Lung (tissue), 17 donors: ENCODE measurements at places on chromosomes 2 and 18. TPM values are rescaled to one million over a fixed set of nuclear protein-coding genes. Genes with fewer than 3 reads are reported as not detected.

GRCh38 chr2:230575642-230576324, 136.9 kb upstream of the CAB39 start:
- H3K27me3 ChIP-seq: no peaks in the 10 kb centered on the region
- H3K4me3 ChIP-seq: no peak overlapping the region
- H3K36me3 ChIP-seq: no peaks in the 10 kb centered on the region

DNA sequence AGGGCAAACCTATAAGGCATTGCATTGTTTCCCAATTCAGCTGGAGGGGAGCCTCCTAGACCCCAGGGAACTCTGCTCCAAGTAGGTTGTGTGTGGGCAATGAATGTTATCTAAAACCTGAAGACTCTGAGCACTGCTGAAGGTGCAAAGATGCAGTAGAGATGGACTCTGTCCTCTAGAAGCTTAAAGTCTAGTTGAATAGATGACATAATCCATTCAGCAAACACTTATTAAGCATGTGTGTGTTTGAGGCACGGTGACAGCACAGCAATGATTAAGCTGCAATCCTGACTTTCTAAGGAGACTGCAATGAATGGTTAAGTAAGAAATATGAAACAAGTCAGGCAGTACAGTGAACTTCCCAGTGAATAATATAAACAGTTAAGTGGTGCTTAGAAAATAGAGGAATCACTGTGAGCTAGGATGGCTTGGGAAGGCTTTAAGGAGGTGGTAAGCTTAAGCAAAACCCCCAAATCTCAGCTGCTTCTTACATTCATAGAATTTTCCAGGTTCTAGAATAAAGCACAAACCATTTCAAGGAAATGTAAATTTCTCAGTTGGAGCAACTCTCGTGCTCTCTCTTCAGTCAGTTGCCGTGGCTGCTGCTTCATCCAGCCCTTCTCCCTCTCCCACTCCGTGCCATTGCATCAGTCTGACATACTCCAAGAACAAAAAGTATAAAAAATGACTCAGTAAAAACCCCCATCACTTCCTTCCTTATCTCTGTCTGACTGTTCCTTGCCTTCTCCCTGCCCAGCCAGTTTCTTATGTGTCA, 19.1 kb downstream of the MXD1 start:
- H3K27me3 ChIP-seq: no peaks in the 10 kb centered on the region
- H3K27ac ChIP-seq: no peak overlapping the region
- H3K4me3 ChIP-seq: no peak overlapping the region

DNA sequence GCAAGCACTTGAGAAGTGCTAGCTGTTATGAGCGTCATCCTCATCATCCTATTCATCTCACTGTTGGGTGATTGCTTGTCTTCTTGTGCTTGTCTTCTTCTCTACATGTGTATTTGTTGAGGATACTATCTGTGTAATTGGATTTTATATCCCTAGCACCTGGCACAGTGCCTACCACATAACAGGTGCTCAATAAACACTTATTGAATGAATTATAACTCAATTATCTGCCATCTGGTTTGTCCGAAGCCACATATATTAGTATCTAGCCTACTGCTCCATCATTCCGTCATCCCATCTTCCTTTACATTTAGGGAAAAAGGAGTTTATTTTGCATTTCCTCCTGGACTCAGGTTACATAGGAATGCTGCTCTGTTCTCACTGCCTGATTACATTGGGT, 330.4 kb upstream of the ETAA1 start:
- no peak overlapping the region for H3K27ac ChIP-seq
- DNase-seq: no peak

DNA sequence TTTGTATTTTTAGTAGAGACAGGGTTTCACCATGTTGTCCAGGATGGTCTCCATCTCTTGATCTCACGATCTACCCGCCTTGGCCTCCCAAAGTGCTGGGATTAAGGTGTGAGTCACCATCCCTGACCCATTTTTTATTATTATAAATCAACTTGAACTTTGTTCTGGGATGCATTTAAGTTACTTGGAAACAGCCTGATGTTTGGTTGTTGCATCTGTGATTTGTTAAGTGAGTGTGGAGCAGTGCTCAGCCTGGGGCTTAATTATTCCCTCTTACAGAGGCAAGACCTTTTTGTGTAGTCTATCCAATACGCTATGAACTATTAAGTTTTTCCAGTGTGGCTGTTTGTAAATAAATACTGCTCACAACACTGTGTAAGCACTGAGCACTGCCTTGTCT, 32.6 kb downstream of the MTA3 start:
- no peaks in the 10 kb centered on the region for H3K27me3 ChIP-seq
- no peak overlapping the region for H3K4me3 ChIP-seq
- no peaks in the 10 kb centered on the region for H3K4me1 ChIP-seq

DNA sequence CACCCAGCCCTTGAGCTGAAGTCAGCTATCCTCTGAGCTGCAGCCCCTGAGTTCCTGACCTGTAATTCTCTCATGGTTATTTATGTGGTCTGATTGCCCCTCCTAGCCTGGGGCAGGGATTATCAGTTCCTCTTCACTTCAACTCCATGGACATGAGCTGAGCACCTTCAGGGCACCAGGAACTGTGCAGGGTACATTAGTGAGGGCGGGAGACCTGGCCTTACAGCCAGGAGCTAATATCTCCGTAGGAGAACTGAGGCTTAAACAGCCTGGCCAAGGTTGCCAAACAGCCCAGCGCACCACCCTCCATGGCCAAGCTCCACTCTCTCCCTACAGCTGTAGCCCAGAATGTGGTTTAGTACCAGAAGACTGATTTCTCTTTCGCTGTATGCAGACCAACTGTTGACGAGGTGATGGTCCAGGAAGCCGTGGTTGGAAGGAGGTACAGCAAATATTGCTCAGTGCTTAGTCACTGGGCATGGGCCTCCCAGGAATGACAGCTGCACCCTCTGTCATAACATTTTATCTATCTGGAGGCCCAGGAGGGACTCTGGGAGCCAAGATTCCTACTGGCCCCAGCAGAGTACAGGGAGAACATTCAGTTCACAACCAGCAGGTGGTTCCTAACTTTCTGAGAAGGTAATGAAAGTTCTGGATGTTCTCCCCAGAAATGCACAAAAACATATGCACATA, 228.7 kb upstream of the SIX2 start:
- DNase-seq: no peak
- H3K27me3 ChIP-seq: no peaks in the 10 kb centered on the region
- no peaks in the 10 kb centered on the region for H3K36me3 ChIP-seq
- H3K4me3 ChIP-seq: no peak overlapping the region
- no peak overlapping the region for H3K27ac ChIP-seq
- no peaks in the 10 kb centered on the region for H3K4me1 ChIP-seq

GRCh38 chr2:188024811-188025210, 266.9 kb upstream of the GULP1 start:
- H3K4me3 ChIP-seq: no peak overlapping the region
- no peaks in the 10 kb centered on the region for H3K4me1 ChIP-seq
- no peak overlapping the region for H3K27ac ChIP-seq
- H3K27me3 ChIP-seq: no peaks in the 10 kb centered on the region

GRCh38 chr2:64649626-64650025, 4.1 kb downstream of the SERTAD2 start:
- peak; percentile 74 for DNase-seq
- peak overlapping the region; percentile 1 for H3K27ac ChIP-seq
- peaks cover 12% of the 10 kb centered on the region for H3K4me1 ChIP-seq
- H3K36me3 ChIP-seq: no peaks in the 10 kb centered on the region

GRCh38 chr2:66538291-66538690, 103.4 kb downstream of the MEIS1 start:
- no peak for DNase-seq
- H3K27ac ChIP-seq: no peak overlapping the region
- peaks cover 27% of the 10 kb centered on the region for H3K36me3 ChIP-seq
- no peaks in the 10 kb centered on the region for H3K27me3 ChIP-seq
- peaks cover 20% of the 10 kb centered on the region for H3K4me1 ChIP-seq

DNA sequence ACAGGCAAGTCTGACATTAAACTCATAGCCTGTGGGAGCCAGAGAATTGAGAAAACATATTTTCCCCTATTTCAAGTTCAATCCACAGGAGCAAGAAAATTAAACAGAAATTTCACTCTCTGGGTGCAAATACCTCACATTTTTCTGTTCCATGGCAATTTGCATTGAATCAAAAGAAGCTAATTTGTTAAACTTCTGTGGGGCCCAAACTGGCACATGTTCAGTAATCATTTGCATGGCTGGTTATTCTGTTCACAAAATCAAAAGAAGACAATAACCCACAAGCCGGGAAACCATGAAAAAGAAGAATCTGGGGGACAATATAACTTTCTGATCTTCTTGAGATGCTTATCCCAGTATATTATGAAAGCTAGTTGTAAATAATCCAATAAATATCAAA, 363.1 kb downstream of the LRP1B start:
- H3K27ac ChIP-seq: no peak overlapping the region
- H3K36me3 ChIP-seq: no peaks in the 10 kb centered on the region
- DNase-seq: no peak

DNA sequence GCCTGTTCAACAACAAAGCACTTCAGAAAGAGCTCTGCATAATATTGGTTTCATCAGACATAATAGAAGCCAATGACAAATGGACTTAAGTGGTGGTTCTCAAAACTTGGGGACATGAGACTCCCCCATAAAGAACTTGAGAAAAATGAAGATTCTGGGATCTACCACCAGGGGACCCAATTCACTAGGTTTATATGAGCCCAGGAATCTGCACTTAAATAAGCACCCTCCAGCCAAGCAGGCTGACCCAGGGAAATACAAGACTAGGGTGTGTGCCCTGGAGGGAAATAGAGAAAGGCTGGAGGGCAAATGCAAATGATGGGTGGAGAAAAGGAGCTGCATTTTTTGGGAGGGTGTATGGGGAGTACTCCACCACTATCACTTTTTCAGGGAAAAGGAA, 52.5 kb downstream of the SATB2 start:
- no peak for DNase-seq
- no peak overlapping the region for H3K27ac ChIP-seq
- peaks cover 1% of the 10 kb centered on the region for H3K36me3 ChIP-seq
- no peak overlapping the region for H3K4me3 ChIP-seq

GRCh38 chr18:61653823-61654551, 238.8 kb downstream of the RNF152 start:
- no peaks in the 10 kb centered on the region for H3K36me3 ChIP-seq
- no peak overlapping the region for H3K27ac ChIP-seq
- no peak for DNase-seq
- no peaks in the 10 kb centered on the region for H3K4me1 ChIP-seq
- no peak overlapping the region for H3K4me3 ChIP-seq

The SPATA3 gene
- polyA plus RNA-seq: not detected

The SPOPL gene
- polyA plus RNA-seq: 11.8 TPM

The SCG2 gene
- 0.72 TPM for polyA plus RNA-seq

The UNC80 gene
- under 0.01 TPM for polyA plus RNA-seq

The LINC00305 gene
- polyA plus RNA-seq: 0.44 TPM

The LRATD1 gene
- 7.1 TPM for polyA plus RNA-seq

The SCN7A gene
- polyA plus RNA-seq: 7.5 TPM
